ENCODE measurements at places on chromosomes 2 and 18. TPM values are rescaled to one million over a fixed set of nuclear protein-coding genes. Genes with fewer than 3 reads are reported as not detected.

GRCh38 chr18:80037869-80038630 lies 3.8 kb downstream of the RBFA start:
- no peak for DNase-seq

DNA sequence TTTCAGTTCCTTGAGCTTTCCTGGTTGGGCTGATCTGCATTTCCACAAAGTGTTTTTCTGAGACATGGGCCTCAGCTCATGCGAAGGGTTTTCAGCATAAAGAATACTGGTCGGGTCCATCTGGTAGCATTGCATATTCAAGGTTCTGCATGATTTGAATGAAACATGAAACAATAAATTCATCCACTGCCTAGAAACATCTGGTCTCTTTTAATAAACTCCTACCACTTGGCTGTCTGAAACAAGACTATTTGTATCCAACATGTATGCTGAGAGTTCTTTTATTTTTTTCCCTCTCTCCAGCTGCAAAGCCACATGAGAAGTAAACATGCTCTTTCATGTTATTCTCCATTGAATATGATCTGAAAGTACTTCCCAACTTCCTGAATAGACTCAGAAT lies 314.9 kb upstream of the SOX11 start:
- DNase-seq = no peak

DNA sequence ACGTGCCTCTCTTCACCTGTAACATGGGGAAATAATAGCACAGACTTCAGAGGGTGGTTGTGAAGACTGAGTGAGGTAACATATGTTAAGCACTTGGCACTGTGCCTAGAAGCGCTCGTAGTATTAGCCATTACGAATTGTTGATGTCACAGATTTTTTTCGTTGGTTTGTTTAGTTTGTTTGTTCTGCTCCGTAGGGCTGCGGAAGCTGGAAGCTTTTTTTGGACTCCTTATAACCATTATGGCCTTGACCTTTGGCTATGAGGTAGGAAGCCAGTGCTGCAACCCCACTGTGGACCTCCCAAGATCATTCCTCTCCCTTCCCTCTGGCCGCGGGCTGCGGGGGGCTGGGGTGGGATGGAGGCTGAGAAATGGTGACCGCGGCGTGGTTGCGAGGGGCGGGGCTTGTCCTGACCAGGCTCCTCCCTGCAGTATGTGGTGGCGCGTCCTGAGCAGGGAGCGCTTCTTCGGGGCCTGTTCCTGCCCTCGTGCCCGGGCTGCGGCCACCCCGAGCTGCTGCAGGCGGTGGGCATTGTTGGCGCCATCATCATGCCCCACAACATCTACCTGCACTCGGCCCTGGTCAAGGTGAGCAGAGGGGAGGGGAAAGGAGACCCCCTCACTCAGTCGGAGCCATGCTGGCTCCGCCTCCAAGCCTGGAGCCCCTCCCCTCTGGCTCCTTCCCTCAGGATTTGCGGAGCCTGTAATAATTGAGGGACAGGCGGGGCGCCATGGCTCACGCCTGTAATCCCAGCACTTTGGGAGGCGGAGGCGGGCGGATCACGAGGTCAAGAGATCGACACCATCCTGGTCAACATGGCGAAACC lies 5.5 kb downstream of the SLC11A1 start:
- DNase-seq = peak; percentile 66

DNA sequence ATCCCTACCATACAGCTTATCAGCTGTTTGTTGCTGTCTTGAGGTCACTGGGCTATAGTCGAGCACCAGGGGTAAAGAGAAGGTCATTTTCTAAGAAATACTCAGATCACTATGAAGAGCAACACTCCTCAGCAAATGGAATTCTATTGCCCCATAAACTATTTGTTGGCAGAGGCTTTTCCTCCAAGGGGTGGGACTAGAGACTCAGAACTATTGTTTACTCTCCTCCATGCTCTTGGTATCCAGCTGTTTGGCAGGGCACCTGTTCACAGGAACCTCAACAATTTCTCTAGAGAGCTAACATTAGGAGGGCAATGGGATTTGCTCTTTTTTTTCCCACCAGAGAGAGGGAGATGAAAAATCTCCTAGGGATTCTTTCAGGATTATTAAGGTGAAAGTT lies 249.1 kb upstream of the SPRED2 start:
- DNase-seq = no peak

- no peak for DNase-seq
Observed at GRCh38 chr2:168726375-168726774, 76.1 kb upstream of the NOSTRIN start.

RNF125 gene
- 4.5 TPM for total RNA-seq
